ENCODE measurements at places on chromosomes 2 and 18. TPM values are rescaled to one million over a fixed set of nuclear protein-coding genes. Genes with fewer than 3 reads are reported as not detected.

DNA sequence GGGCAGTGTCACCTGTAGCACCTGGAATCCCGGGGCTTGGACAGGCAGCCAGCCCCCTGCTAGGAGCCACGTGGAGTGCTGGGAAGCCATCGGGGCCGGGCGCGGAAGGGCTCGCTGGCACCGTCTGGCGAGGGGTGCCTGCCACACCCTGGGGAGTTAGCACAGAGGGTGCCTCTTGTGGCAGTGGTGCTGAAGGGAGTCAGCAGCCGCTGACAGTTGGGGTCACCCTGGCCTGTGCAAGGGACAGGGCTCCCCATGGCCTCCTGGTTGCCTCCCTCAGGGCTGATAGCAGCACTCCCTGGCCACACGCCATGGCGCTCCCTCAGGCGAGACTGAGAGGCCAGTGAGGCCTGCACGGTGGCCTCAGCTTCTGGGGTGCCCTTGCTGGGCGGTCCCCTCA is 13.9 kb upstream of the D2HGDH start:
- DNase-seq: no peak
- H3K27ac ChIP-seq: no peak overlapping the region
- no peaks in the 10 kb centered on the region for H3K27me3 ChIP-seq
- no peaks in the 10 kb centered on the region for H3K4me1 ChIP-seq
- H3K4me3 ChIP-seq: no peak overlapping the region

- H3K4me3 ChIP-seq: peak overlapping the region; percentile 54
- no peaks in the 10 kb centered on the region for H3K36me3 ChIP-seq
- peak overlapping the region; percentile 29 for H3K27ac ChIP-seq
- DNase-seq: no peak
- no peaks in the 10 kb centered on the region for H3K27me3 ChIP-seq
Measured at GRCh38 chr2:127407661-127408003, 10.6 kb upstream of the PROC start.

DNA sequence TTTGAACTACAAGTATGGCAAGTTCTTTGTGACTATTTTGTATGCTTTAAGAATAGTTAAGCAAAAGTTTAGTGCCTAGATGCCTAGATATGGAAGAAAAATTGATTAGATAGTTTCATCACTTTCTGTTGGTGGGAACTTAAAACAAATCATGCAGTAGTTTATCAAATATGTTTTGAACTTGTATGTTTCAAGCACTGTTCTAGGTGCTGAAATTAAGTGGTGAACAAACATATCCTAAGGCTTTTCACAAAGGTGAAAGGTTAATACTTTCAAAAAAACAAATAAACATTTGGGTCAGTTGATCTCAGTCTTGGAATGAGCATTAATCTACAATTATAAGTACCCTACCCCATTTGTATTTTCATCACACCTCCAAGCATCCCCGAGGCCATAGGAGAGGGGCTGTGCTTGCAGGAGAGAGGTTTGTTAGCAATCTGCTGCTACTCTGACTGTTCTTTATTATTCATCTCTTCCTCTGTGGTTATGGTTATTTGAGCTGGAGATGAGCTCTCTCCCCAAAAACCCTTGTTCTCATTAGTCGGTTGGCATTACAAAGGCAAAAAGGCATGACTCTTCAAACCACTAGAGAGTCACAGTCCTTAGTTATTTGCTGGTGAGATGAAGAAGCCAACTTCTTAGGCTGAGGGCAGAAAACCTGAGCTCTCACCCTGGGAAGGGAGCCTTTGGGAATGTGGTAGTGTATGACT is 103.9 kb upstream of the FHL2 start:
- DNase-seq: no peak
- H3K36me3 ChIP-seq: no peaks in the 10 kb centered on the region
- no peak overlapping the region for H3K4me3 ChIP-seq
- no peaks in the 10 kb centered on the region for H3K27me3 ChIP-seq
- no peak overlapping the region for H3K27ac ChIP-seq
- H3K4me1 ChIP-seq: no peaks in the 10 kb centered on the region

GRCh38 chr2:143916781-143917180 is 603.1 kb downstream of the ZEB2 start:
- DNase-seq: no peak
- H3K4me1 ChIP-seq: no peaks in the 10 kb centered on the region
- no peak overlapping the region for H3K4me3 ChIP-seq
- no peaks in the 10 kb centered on the region for H3K36me3 ChIP-seq
- H3K27ac ChIP-seq: no peak overlapping the region
- H3K27me3 ChIP-seq: no peaks in the 10 kb centered on the region

- no peaks in the 10 kb centered on the region for H3K27me3 ChIP-seq
- H3K4me3 ChIP-seq: no peak overlapping the region
- H3K36me3 ChIP-seq: no peaks in the 10 kb centered on the region
- H3K27ac ChIP-seq: no peak overlapping the region
Measured at GRCh38 chr2:184834699-184835397, 236.5 kb downstream of the ZNF804A start.

- H3K36me3 ChIP-seq: no peaks in the 10 kb centered on the region
- no peaks in the 10 kb centered on the region for H3K27me3 ChIP-seq
- no peak for DNase-seq
- no peaks in the 10 kb centered on the region for H3K4me1 ChIP-seq
- H3K4me3 ChIP-seq: no peak overlapping the region
Measured at GRCh38 chr2:136297312-136297711, 179.4 kb upstream of the CXCR4 start.

GRCh38 chr2:17630089-17630488 is 89.6 kb downstream of the VSNL1 start:
- H3K4me1 ChIP-seq: no peaks in the 10 kb centered on the region
- no peak for DNase-seq
- no peak overlapping the region for H3K27ac ChIP-seq
- no peaks in the 10 kb centered on the region for H3K36me3 ChIP-seq
- H3K4me3 ChIP-seq: no peak overlapping the region

The LBX2 gene
- total RNA-seq: 0.99 TPM

The PROKR1 gene
- total RNA-seq: 0.08 TPM

The SLC40A1 gene
- 183 TPM for total RNA-seq

The FAM124B gene
- total RNA-seq: 0.37 TPM

The NR4A2 gene
- total RNA-seq: 4.7 TPM

The MOGAT1 gene
- total RNA-seq: 0.24 TPM

All from colonic mucosa (tissue), 4 donors.